OCI-M1 (cell line): ENCODE measurements at places on chromosomes 4 and X.

GRCh38 chr4:22343606-22344005, 172.3 kb downstream of the ADGRA3 start:
- no peak for DNase-seq

DNA sequence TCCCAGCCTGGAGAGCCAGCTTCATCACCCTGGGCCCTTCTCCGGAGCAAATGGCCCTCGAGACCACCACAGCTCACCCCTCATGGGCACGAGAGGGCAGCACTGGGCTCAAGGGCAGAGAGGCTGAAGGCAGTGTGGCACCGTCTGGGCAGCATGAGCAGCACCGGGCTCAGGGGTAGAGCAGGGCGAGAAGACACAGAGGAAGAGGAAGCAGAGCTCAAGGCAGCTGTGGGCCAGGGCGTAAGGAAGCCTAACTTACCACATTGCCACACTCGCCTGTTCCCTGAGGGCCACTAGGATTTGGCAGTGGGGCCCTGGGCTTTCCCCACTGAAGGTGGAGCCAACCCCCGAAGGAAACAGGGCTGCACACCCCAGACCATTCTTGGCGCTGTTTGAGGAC, 15.5 kb downstream of the ZNF185 start:
- DNase-seq, result no peak

DNA sequence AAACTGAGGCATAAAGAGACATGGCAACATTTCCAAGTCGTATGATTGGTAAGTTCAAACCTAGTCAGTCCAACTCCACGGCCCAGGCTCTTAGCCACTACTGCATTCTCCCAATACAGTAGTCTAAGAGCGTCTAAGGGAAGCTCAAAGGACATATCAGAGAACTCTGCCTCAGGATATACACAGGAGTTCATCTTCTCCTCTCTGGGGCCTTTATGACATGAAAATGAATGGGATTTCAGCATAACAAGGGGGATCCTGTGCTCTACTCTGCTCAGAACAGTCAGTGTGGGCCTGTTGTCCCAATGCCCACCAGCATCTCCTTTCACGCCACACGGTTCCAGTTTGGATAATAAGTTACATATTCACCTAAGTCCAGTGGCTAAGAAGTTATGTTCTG, 4.2 kb downstream of the GASK1B start:
- DNase-seq, result no peak

GRCh38 chr4:152160225-152160800, 375.6 kb downstream of the FBXW7 start:
- no peak for DNase-seq

GRCh38 chr4:79864500-79865200, 208.4 kb downstream of the ANTXR2 start:
- no peak for DNase-seq

GRCh38 chr4:26171941-26172340, 148.9 kb upstream of the RBPJ start:
- no peak for DNase-seq

DNA sequence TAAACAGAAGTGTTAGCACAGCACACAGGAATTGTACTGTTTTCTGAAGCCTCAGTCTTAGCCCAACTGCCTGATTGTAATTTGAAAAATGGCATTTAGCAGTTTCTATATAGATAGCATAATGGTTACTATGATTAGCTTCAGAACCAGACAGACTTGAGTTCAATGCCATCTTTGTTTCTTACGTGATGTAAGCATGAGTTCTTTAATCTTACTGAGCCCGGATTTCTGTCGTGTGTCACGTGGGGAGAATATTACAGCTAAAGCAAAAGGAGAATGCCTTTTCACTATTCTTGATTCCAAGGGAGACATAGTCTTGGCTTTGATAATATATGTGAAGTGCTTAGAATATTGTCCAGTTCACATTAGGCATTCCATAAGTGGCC, 407.3 kb downstream of the STIM2 start:
- no peak for DNase-seq

GRCh38 chr4:41061482-41062185, 152.7 kb downstream of the APBB2 start:
- DNase-seq, result no peak

- no peak for DNase-seq
Observed at GRCh38 chrX:139949703-139950102, 15.6 kb downstream of the CXorf66 start.

GRCh38 chr4:162409048-162409447, 245.2 kb upstream of the FSTL5 start:
- DNase-seq, result no peak

GRCh38 chrX:14934423-14934822, 61.2 kb downstream of the MOSPD2 start:
- DNase-seq, result no peak

DNA sequence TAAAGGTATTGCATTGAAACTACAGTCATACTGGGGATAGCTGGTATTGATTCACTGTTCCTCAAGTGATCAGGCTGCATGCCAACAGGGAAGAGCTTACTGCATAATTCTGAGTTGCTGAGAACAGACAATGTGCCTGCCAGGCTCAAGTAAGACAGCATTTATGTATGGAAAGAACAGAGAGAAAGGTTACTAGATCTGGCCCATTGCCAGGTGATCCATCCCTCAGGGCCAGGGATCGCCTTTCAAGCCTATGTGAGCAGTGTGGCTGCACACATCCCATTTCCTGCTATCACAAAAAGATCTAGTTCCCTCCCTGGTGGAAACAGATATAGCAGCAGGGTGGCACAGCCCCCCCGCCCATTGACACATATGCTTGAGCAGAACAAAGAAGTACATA, 254.0 kb downstream of the TMA16 start:
- no peak for DNase-seq

DNA sequence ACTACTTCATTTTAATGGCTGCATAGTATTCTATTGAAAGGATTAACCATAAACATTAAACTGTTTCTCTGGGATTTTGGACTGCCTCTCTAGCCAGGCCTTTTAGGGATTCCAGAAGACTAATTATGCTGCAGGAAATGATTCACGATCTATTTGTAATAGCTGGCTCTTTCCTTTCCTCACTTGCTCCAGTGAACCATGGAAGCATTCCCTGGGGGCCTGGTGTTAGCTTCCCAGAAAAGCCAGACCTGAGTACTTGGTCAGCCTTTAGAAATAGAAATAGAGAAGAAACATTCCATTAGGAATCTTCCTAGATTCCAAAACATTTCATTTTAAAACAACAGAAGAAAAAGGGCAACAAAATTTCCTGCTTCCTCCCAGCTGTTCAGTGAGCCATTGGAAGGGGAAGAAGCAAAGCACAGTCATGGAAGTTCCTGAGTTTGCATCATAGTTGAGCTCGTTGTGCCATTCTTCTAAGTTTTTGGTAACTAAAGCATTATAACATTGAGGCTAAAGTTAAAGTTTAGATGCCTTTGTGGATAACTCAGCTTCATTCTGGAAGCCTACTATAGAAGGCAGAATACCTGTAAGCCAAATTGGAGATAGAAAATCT, 83.5 kb downstream of the NPNT start:
- no peak for DNase-seq

DNA sequence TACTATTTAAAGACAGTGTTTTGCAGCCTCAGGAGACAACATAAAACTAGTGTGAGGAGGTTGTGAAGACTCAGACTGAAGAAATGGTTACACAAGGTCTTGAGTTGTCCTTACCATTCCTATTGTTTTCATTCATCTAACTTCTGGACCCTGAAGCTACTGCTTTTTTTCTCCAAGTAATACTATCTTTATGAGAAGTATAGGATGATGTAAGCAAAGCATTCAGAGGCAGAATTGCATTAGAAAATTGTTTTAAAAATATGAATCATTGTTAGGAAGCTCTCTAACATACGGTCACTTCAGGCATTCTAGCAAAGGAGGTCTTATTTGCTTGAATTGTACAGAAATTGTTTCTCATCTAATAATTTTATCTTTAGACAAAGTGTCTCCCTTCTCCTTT, 357.8 kb downstream of the TLL1 start:
- no peak for DNase-seq

- no peak for DNase-seq
Observed at GRCh38 chr4:140367738-140368137, 5.7 kb upstream of the SCOC start.

GRCh38 chr4:37441231-37442061, 196.9 kb downstream of the NWD2 start:
- DNase-seq, result no peak

DNA sequence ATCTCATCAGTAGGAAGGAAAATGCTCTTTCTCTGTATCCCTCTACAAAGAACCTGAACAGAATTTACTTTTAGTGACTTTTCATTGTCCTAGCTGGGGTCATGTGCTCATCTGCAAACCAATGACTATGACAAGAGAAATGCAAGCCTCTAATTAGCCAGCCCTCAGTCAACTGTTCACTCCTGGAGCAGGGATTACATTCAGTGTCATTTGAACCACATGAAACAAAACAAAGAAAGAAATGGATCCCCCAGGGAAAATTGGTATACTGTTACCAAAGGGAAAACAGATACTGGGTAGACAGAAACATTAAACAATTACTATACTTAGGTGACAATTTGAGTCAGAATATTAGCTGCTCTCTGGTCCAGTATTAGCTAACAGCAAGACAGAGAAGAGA, 173.6 kb downstream of the RCHY1 start:
- no peak for DNase-seq

DNA sequence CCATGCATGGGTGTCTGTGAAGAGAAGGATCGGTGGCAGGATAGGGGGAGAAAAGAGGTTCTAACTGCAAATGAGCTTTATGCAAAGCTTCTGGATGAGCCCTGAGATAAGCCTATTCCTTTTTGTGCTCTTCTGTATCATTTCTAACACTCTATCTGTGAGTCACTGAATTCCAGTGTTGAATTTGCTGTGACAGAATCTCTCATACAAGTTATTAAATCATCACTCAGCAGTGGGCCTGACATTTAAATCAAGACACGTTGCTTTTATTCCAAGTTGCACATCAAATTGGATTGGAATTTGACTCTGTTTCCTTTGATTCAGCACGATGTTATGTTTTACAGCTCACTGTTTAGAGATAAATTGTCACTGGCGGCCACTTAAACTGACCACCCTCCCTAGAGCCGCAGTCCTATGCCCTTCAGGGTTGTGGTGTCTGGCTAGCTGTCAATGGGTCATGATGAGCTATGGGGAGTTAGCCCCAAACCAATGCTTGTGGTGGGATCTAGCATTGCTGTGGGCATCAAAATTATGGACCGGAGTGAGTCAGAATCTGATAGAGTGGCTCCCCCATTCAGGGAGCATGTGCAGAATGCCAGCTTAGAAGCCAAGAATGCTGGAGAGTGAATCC, 42.7 kb downstream of the LHFPL1 start:
- DNase-seq, result no peak

- no peak for DNase-seq
Observed at GRCh38 chrX:115423086-115423485, 133.6 kb downstream of the LUZP4 start.

DNA sequence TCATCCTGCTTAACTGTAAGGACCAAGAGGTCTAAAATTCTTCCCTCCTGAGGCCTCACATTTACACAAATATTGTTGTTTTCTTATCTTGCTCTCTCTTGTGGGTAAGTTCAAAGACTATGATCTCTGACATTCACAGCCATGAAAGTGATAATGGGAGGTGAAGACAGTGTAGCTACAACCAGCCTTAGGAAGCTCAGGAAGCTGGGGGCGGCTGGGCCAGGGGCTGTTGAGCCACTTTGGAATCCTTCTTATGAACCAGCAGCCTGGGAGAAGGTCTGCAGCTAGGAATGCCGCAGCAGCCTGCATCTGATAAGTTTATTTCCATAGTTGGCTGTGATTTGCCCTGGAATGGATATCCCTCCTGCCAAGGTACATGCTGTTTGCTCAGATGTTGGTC, 316.2 kb downstream of the STIM2 start:
- DNase-seq, result no peak

DNA sequence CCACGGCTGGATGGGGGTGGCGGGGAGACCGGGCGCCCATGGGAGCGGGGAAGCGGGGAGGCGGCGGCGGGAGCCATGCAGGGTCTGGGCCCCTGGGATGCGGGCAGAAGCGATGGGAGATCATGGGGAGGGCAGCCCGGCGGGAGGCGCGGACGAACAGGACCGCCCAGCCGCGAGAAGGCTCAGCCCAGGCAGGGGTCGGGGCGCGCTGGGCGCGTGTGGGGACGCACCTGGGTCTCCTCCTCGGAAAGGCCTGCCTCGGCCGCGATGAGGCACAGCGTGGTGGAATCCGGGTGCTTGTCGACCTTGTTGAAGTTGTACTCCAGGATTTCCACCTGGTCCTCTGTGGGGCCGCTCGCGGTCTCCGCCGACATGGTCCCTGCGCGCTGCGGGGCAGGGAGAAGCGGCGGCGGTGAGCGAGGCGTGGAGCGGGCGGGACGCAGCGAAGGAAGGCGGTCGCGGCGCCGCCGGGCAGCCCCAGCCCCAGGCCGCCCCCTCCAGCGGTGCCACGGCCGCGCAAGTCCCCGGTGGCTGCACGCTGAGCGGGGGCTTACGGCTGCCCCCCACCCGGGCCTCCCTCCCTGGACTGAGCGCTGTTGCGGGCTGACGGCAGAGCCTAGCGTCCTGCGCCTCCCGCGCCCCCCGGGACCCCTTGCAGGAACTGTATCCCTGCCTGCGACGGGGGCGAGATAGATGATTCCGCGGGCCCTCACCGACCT, 25.3 kb downstream of the HOPX start:
- DNase-seq, result no peak

DNA sequence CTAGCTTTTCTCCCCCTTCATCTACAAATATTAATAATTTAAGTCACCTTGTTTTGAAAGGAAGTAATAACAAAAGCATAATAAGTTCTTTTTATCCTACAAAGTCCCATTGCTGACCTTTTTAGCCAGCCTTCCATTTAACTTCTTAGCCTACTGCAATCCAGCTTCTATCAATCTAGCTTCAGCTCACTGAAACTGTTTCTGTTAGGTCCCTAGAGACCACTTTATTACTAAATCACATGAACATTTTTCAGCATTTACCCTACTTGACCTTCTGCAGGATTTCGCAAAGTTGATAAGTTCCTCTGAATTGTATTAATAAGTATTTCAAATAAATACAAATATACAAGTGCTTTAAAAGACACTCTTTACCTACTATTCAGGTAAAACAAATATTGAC, 186.5 kb downstream of the ANTXR2 start:
- no peak for DNase-seq

DNA sequence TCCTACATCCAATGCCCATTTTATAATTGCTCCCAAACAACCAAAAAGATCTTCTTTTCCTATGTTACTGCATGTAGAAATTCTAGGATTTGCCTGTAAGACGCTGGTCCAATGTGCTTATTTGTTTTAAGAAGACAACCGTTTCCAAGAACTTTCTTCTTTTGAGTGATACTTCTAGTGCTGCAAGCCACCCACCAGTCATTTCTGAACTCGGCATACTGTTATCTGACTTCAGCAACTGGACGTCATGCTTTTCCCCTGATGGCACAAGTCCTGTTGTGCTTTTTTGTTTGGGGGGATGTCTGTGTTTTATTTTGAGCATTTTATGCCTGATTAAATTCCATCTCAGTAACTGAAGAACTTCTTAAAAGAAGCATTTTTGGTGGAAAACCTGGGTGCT, 16.0 kb upstream of the RAP1GDS1 start:
- DNase-seq, result peak; percentile 33
